Activated T-helper 1 cell treated with anti-CD3 and anti-CD28 coated beads, Interleukin-12 subunit alpha, Interleukin-12 subunit beta, Interleukin-2, Interleukin-4 antibody, amounts not matched to agents 30 ng/mL and 10 ng/mL and 1 ng/mL, durations not matched to agents 14 hours and 24 hours and 36 hours (primary cell): ENCODE measurements at places on chromosomes 6 and 20.

GRCh38 chr20:41428285-41428684, 61.7 kb upstream of the EMILIN3 start:
- peak; percentile 32 for DNase-seq

DNA sequence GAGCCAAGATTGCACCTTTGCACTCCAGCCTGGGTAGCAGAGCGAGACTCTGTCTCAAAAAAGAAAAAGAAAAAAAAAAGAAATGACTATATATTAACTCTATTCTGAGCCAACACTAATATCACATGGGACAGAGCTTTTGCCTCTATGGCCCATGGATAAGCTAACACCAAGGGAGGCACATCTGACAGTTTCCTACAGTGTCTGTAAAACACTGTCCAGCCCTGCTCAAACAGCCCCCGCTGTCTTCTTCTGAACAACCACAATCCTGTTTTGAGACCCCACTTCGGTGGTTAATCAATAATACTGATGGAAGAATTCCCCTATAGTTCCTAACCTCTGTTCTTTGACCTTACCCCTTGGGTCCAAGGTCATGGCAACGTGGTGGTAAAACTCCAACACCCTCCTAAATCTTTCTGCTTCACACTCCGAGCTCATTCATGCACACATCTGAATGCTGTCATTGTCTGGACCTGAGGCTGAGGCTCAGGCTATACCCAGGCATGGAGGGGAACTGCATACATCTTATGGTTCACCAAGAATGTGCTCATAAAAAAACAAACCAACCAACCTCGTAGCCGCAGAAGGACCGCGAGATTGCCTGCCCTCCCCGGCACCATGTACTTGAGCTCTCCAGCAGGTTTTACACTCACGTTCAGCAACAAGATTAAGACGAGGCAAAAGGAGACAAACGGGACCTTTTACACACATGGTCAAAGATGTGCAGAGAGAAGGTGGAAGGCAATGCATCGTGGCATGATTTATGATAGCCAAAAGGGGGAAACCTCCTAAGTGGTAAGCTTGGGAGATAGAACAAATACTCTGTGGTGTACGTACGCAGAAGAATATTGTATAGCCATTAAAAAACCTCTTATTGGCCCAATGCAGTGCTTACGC, 105.4 kb upstream of the NFATC2 start:
- DNase-seq = no peak

GRCh38 chr6:51118792-51119191, 300.1 kb downstream of the TFAP2B start:
- DNase-seq = no peak

- DNase-seq = no peak
Observed at GRCh38 chr6:26445934-26446667, 5.8 kb downstream of the BTN3A3 start.

DNA sequence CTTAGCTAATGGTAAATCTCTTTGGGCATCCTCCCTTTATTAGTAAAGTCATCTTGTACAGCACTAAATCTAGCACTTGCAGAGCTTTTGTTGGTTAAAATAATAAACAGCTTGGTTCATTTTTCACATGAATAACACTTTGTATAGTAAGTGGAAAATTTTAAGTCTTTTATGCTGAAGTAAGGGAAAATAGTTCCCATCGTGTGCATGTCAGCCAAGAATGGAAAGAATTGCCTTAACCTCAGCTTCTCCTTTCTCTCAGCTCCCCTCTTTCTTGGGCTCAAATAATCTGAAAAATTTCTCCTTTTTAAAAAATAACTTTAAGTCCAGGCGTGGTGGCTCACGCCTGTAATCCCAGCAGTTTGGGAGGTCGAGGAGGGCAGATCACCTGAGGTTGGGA, 16.6 kb downstream of the SNRPC start:
- DNase-seq = no peak

GRCh38 chr6:28969129-28969528, 36.0 kb downstream of the ZNF311 start:
- DNase-seq = no peak

DNA sequence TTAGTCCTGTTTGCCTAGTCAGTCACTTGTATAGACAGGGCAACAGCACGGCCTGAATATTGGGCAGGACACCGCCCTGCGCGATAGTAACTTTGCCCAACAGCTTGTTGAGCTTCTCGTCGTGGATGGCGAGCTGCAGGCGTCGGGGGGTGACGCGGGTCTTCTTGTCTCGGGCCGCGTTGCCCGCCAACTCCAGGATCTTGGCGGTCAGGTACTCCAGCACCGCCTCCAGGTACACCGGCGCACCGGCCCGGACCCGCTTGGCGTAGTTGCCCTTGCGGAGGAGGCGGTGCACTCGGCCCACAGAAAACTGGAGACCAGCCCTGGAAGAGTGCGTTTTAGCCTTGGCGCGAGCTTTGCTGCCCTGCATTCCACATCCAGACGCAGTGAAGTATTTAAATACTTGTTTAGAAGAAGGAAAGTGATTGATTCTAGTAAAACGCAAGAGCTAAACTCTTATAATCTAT, 92.8 kb upstream of the BTN3A2 start:
- peak; percentile 56 for DNase-seq

DNA sequence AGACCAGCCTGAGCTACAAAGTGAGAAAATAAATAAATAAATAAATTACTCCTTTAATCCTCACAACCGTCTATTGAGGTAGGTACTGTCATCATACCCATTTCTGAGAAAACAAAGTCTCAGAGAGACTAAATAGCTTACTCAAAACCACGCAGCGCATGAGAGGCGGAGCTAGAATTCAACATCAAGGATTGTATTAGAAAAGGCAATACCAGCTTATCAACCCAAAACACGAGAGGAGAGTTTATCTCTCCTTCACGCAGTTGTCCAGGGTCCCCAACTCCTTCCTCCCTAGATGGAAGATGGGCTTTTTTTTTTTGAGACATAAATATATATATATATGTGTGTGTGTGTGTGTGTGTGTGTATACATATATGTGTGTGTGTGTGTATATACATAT, 12.2 kb downstream of the HNF4A start:
- no peak for DNase-seq

DNA sequence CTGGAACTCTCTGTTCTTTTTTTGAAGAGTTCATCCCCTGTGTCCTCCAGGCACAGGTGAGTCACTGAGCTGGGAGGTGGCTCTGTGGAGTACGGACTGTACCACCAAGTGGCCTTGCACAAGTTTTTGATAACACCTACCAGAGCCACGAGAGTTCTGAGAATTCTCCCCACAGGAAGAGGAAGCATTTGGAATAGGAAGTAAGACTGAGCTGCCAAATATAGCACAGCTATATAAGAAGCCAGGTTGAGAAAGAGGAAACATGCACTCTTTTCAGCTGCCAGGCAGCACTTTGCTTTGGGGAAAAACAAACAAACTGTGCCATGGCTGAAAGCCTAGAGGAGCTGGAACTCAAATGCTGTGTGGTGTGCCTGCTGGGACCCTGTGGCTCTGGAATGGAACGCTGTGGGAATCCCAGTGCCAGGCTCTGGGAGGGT, 70.8 kb upstream of the RIPOR2 start:
- peak; percentile 55 for DNase-seq

DNA sequence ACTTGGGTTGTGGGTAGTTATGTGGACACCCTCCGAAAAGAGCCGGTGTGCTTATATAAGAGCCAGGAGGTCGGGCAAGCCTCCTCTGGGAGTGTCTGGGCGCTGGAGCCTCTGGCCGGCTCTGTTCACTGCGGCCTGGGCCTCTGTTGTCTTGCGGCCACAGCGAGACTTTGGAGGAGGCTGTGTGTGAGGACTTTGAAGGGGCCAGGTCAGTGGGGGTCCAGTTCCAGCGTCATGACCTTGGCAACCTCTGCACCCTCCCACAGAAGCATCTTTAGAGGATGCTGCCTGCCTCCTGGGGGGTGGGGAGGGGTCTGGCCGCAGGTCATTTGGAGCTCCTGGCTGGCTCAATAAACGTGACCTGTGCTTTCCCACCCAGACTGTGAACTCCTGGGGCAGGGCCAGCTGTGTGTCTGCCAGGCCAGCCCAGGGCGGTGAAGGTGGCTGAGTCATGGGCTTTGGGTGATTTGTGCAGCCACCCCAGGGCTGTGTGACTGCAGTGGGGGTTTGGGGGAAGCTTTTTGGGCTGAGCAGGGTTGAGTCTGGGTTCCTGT, 1.2 kb downstream of the TCEA2 start:
- no peak for DNase-seq

- DNase-seq = no peak
Observed at GRCh38 chr6:169234634-169235033, 19.0 kb downstream of the THBS2 start.

DNA sequence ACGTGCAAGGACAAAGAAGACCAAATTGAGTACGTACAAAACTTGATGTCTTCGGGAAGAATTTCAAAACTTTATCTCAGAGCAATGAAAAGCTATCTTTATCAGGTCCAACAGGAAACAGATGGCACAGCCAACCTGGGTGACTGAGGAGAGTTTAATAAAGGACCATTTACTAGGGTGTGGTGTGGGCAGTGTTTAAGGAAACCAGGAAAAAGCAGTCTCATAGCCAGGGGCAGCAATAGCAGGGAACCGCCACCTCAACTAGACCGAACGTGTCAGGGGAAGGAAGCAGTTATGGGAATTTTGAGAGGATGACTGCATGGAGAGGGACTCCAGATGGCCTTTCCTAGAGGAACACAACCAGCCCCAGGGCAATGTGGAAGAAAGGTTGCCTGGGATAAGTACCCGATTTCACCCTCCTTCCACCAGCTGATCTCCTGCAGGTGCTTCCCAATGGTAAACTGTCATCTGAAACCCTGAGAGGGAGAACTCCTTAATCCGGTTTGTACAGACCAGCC, 15.2 kb upstream of the TAAR5 start:
- no peak for DNase-seq

DNA sequence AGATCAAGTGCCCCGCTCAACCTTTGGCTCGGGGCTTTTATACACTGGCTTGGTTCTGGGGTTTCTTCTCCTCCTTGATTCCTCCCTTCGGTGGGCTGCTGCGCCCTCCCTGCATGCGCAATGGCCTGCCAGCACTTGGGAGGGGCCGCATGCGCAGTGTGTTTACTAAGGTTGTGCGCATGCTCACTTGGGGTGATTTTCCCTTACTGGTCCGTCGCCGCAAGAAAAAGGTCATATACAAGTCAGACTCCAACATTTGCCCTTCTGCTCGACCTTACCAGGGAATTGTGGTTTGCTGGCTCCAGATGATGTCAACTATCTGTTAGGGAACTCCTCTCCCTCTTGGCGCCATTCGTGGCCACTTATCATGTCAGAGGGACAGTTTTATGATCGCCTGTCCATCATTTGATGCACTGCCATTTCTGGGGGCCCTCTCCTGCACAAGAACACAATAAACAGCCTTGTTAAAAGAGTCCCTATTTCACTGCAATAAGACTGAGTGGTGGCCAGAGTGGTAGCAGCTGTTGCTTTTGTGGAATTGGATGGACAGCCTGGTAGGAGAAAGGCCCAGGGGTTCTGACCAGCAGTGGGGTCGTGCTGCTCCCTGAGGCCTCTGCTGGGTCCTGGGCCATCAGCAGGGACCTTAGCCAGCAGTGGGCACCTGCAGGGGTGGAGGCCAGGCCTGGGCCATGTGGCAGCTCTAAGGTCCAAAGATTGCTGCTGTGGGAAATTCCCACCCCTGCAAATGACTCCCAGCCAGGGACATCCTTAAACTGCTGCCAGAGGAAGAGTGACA, 2.8 kb upstream of the LBP start:
- DNase-seq = no peak

DNA sequence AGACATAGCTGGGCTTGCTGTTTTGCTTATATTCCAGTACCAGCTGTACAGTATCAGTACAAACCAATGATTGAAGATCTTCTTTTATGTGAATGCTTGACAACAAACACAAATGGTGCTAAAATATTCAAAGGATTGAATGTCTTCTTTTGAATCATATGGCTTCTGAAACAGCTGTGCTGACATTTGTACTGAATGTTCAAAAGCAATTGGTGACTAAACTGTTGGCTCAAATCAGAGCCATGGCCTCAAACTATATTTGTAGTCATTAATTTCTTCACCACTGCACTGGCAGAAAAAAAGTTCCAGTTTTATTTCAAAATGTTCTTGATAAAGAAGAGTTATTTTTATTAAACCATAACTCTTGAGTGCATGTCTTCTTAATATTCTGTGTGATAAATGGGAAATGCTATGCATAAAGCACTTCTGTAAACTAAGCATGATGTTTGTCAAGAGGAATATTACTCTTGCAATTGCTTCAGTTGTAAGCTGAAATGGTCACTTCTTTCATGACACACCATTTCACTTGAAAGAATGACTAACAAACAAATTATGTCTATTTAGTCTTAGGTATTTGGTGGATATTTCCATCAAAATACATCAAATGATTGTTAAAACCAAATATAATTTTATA, 45.9 kb upstream of the CENPW start:
- no peak for DNase-seq

GRCh38 chr6:23011615-23012014, 442.2 kb downstream of the HDGFL1 start:
- no peak for DNase-seq

DNA sequence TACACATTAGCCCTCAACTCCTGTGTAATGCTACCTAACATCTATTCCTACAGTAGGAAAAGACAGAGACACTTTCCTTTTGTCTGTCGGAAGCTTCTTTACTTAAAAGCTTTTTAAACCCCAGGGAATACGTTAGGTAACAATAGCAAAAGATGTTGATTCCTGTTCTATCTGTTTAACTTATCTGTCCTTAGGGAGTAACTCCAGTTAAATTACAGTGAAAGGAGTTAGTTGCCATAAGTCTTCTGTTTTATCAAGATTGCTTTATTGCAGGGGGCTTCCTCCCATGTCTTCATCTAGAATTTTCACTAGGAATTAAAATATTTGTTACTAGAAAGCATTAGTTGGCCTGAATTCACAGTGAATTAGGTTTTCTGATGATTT, 26.2 kb downstream of the TOP1 start:
- DNase-seq = no peak

- no peak for DNase-seq
Observed at GRCh38 chr6:125233202-125233601, 68.6 kb downstream of the HDDC2 start.

DNA sequence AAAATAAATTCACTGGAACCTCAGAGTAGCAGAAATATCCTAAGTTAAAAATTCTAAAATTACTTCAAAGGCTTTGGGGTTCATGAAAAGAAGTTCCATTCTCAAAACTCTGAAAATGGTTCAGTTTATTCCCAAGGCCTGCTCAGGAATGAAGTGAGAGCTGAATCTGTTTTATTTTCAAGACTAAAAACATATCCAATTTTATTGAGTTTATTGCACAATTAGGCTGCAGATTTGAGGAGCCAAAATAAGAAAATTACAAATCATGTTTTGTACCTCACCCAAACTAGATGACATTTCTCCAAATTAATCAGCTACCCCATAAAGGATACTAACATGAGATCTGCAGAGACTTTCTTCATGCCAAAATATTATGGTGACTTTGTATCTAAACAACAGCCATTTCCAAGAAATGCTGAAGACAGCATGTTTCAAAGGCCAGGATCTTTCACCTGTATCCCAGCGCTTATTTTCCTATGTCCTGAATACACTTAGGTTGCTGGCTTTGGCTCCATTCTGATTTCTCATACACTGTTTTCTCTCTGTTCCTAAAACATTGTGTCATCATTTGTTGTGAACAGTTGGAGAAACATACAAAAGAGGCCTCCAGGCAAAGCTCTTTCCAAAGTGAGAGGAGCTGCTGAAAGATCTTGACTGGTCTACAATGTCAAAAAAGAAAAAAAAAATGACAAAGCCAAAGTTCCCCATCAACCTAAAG, 85.7 kb upstream of the F13A1 start:
- DNase-seq = no peak
